ENCODE measurements at places on chromosomes 6 and 20.

DNA sequence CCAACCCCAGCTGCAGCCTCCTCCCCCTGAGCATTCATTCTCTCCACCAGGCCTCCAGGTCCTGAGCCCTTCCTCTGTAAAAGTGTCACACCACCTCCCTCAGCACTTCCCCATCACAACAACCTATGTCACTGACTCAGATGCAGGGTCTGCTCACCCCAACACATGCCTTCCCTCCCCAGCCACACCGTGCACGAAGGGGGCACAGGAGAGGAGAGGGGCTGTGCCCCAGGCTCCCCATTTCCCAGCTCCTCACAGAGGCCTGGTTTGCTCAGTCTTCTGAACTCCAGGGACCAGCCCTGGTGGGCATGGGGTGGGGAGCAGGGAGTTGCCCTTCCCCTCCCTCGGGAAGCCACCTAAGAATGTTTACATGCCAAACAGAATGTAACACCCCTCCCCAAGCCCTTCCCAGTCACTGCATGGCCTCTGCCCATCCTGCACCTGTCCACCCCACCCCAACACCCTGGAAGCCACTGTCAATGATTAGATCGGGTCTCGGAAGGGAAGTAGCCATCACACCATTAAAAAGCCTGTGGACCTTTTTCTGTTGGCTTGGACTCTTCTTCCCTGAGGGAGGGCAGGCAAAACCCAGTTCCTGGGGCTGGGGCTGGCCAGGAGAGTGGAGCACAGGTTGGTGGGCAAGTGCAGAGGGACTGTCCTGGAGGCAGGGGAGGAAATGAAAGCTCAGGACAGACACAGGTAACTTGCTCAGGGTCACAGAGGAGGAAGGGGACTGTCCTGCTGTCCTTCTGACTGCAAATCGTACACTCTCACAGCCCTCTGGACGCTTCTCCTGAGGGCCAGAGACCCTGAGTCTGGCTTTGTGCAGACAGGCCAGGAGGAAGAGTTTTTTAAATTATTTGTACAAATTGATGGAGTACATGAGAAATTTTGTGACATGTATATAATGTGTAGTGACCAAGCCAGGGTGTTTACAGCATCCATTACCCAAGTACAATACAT is 10.1 kb upstream of the SLC22A7 start:
- no peak for DNase-seq

DNA sequence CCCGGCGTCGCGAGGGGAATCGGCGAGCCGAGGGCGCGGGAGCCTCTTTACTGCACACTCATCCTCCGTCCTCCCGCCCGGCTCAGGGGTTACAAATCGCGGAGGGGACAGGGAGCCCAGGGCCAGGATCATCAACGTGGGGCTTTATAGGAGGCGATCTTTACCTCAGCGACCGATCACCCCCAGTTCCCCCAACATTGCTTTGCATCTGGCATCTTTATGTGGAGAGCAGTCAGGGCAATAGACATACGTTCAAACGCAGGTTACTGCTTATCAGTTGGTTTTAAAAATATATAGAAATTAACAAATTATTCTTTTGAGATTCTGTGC is 634 bp downstream of the HSF2 start:
- DNase-seq = no peak

DNA sequence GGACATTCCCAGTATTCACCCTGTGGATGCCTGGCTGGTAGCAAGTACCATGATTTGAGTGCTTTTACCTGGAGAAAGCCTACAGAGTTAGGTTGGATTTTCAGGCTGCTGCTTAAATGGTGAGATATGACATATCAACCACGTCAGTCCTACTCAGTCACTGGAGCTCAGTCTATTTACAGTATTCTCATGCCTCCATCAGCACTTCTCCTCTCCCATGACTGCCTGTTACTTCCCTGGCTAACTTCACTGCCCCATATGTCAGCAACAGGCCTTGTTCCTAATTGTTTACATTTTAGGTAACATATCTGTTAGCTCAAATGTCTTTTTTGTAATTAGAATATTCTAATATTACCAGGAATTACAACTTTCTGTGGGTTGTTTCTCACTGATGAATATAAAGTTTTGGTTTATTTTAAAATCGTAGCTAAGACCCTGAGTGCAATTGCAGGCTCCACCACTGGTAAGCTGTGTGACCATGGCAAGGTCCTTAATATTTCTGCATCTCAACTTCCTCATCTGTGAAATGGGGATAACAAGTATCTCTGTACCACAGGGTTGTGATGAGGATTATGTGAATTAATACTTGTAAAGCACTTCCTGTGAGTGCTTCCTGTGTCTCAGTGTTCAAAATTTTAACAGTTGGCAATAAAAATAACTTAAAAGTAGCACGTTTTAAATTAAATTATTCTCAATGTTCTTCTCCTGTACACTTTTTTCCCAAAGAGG is 54.3 kb downstream of the RNF144B start:
- peak; percentile 58 for DNase-seq

GRCh38 chr20:19403549-19403948 is 191.1 kb downstream of the SLC24A3 start:
- DNase-seq = no peak

DNA sequence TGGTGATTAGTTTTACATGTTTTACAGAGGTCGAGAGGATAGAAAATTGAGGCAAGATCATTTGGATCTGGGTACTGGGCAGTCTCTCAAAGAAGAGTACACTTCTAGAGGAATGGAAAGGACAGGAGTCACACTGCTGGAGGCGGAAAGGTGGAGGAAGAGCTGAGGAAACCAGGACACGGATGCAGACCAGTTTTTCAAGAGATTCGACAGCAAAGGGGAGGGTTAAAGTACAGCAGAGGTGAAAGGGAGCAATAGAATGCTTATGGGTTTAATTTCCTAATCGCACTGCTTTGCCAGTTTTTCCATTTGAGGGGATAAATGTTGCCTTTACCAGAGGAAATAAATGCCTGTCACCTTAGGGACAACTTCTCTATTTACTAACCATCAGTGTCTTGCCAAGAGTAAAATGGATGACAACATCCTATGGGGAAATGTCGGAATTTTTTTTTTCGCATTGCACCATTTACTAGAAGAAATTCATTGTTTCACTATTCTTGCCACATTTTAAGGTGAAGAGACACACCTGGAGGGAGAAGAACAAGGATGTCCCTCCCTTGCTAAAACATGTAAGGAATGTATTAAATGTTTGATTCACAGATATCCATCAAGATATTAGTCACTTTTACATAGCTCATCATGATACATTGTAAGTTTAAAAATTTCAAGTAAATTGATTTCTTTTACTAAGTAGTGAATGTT is 226.6 kb downstream of the COL12A1 start:
- no peak for DNase-seq

DNA sequence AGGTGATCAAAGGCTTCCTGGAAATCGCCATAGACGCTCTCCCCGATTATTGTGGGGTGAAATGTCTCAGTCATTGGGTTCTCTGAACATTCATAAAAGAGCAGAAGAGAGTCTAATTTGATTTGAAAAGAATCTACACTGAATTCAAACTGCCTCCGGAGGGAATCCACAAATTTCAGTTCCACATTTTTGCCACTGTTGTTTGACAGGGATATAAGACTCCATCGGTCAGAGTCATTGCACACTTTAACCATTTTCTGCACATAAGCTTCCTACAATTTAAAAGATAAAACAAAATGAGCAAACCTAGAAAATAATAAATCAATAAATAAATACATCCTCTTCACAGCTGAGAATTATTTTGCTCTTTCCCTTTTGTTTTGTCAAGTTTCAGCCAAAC is 2.3 kb downstream of the TENT5A start:
- DNase-seq = no peak

DNA sequence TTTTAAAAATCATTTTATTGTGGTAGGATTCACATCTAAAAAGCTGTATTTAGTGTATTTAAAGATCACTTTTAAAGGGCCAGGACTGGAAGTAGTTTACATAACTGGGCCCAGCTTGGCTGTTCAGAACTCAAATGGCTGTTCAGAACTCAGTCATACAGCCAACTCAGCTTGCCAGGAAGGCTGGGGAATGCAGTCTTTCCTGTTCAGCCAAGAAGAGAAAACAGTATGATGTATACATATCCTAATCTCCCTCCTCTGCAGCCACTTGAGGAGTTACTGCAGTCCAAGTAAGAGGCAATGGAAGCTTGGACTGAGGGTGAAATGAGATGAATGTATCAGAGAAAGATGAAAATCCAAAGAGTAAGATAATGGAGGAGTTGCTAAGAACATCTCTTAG is 24.6 kb downstream of the DSTN start:
- DNase-seq = no peak

- no peak for DNase-seq
Measured at GRCh38 chr6:12956991-12957320, 240.4 kb downstream of the PHACTR1 start.

DNA sequence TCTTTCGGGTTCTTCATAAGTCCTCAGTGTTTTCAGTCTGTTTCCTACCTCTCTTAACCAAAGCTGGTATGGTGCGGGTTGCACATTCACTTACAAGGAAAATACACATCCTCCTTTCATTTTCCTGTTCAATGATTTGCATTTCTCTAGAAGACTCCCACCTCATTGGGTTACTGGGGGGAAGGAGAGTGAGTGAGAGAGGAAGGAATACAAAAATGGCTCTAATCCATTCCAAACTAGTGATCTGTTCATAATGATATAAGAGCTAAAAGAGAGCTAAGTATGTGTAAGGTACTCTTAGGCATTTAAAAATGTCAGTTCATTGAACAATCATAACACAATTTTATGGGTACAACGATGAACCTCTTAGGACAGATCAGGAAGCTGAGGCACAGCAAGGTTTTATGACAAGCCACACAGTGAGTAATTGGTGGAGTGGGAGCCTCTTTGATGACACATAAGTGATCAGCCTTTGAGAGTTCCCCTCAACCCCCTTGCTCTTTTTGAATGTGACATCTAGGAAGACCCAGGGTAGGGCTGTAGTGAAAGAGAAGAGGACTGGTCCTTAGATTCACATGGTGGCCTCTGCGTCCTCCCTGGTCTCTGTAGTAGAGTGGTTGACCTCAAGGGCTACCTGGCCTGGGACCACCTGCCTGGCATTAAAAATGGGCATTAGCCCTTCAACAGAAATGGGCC is 328.4 kb upstream of the SOX4 start:
- no peak for DNase-seq

GRCh38 chr6:45812922-45813321 is 202.7 kb downstream of the CLIC5 start:
- no peak for DNase-seq

DNA sequence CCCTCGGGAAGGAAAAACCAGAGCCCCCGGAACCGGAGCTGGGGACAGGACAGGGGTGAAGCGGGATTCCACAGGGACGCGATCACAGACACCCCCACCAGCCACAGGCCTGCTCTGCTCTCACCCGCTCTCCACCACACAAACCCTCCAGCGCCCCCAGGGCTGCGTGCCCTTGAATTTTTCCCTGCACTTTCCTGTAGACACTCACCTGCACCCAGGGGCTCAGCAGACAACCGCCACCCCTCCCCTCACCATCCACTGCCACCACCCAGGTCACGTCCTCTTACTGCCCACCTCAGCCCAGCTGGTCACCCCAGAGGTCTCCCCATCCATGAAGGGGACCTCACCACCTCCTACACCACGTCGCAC is 631 bp downstream of the ULBP2 start:
- no peak for DNase-seq

DNA sequence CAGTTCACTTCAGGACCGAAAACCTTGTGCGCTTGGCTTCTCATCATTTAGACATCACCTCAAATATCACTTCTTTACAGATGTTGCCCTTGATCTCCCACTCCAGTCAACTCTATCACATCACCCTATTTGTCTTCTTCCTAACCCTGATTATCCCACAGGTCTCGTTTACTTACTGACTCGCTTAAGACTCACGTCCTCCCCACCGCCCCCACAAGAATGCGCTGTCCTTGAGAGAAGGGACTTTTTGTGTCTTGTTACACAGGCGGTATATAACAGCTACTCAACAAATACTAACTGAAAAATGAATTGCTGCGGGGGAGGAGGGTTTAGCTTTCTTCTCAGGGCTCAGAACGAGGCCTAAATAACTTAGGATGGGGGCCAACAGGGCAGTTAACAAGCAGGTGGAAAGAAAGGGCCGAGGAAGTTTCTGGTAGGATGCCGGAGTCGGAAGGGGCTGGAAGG is 527 bp downstream of the TOMM34 start:
- peak; percentile 58 for DNase-seq

DNA sequence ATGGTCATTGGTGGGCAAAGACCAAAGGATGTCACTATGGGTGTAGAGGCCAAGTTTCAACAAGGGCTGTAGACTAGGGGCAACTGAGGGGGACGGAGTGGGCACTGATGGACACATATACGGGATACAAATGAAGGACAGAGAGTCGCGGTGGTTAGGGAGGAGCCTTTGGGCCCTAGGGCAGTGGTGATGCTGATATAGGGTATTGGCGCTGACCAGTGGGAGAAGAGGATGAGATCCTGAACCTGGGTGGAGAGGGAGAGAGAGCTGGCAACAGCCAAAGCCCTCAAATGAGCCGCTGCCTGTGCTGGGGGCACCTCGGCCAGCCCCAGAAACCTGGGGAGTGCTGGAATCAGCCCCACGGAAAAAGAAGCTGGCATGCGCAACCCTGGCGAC is 1.6 kb downstream of the CDH22 start:
- DNase-seq = no peak

GRCh38 chr6:62265906-62266525 is 20.0 kb downstream of the KHDRBS2 start:
- DNase-seq = no peak

GRCh38 chr20:35768731-35769664 is 2.8 kb upstream of the PHF20 start:
- DNase-seq = peak; percentile 91

GRCh38 chr20:346640-347316 is at the start of gene NRSN2:
Gene NRSN2, plus strand, starts transcription at chr20:347111. Its CDS starts 2,533 bp downstream, at chr20:349644.
- DNase-seq = no peak

GRCh38 chr20:41177636-41178035 is 40.3 kb downstream of the PLCG1 start:
- DNase-seq = no peak

DNA sequence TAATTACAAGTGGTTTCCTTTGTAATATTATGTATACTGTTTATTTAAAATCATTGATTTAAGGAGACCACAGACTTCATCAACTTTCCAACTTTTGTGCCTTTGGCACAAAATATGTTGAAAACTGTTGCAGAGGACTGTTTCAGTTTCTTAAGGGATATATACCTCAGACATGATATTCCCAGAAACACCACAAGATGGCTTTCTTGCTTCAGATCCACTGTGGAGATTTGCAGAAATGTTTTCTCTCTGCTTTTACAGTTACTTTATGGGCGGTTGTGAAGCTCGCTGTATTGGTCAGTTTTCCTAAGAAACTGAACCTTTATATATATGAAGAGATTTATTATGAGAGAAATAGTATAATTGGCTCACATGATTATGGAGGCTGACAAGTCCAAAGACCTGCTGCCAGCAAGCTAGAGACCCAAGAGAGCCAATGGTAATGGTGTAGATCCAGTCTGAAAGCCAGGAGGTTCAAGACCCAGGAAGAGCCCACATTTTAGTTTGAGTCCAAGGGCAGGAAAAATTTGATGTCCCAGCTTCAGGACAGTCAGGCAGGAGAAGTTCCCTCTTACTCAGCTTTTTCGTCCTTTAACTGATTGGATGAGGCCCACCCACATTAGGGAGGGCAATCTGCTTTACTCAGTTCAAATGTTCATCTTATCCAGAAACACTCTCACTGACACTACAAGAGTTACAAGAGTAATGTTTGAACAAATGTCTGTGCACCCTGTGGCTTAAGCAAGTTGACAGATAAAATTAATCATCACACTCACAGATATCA is 12.8 kb downstream of the ME1 start:
- DNase-seq = peak; percentile 70

Measured in inflammatory macrophage (primary cell).